Activated CD4-positive, CD25-positive, alpha-beta regulatory T cell treated with anti-CD3 and anti-CD28 coated beads, Interleukin-2, amount 50 U/mL, for 72 hours (primary cell): ENCODE measurements at places on chromosomes 2 and 18.

DNA sequence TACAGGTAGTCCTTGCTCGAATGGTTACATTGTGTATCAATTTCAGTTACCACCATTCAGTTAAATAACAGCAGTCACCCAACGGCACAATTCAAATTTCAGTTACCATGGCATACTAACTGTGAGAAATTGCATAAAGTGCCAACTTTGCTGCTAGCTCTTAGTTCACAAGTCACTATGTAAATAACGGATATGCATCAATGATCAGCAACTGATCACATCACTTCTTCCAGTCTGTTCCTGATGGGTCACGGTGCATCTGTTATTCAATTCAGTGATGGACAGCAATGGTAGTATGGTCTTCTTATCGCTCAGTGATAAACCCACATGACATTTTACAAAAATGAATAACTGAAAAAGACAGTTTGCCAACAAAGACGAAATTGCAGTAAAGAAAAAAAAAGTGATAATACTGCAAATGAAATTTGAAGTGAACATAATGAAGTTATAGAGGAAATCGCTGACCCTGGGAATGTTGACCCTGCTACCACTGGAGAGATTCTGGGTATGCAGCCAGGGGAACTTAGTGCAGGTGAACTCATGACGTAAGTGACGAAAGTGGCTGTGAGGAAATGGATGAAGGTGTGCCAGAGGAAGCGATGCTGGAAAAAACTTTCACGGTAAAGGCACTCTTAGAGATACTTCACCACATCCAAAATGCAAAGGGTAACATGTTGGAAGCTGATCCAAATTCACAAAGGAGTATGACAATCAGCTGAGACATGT, 25.9 kb upstream of the RAPGEF4 start:
- no peak for DNase-seq

GRCh38 chr2:460861-461260, 173.0 kb upstream of the ALKAL2 start:
- DNase-seq: no peak

DNA sequence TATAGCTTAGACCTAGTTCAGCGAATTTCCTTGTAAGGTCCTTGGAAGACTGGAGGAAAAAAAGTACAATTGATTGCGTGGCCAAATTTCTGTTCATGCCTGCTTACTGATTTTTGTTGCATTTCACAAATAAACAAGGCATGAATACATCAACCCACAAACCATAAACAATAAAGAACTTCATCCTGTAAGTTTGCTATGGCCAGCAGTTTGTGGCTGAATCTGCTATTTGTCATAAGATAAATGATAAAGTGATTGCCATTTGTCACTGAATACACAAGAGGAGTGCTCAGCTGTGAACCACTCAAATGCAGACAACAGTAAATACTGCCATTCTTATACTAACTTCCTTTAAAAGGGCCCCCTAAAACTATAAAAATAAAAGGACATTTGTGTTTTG, 259.5 kb downstream of the CCDC178 start:
- DNase-seq: no peak

DNA sequence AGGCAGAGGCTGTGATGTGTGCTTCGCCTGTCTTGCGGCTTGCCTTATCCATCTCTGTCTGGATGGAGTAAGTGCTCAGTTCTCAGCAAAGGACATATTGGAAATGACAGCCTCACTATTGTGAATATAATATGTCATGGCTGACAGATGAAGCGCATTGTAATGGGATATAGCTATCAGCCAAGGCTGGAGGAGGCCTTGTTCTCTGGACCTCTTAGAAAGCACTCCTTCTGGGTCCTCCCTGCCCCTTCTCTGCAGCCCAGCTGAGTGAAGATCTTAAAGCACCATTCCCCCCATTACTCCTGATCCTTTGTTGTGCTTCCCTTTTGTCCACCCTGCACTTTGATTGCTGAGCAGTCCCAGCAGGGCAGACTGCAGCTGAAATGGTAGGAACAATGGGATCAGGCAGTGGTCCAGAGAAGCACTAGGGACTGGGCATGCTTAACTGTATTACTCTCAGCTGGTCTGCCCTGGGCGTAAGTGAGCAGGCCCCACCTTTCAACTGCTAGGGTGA, 265.3 kb downstream of the SETBP1 start:
- no peak for DNase-seq

DNA sequence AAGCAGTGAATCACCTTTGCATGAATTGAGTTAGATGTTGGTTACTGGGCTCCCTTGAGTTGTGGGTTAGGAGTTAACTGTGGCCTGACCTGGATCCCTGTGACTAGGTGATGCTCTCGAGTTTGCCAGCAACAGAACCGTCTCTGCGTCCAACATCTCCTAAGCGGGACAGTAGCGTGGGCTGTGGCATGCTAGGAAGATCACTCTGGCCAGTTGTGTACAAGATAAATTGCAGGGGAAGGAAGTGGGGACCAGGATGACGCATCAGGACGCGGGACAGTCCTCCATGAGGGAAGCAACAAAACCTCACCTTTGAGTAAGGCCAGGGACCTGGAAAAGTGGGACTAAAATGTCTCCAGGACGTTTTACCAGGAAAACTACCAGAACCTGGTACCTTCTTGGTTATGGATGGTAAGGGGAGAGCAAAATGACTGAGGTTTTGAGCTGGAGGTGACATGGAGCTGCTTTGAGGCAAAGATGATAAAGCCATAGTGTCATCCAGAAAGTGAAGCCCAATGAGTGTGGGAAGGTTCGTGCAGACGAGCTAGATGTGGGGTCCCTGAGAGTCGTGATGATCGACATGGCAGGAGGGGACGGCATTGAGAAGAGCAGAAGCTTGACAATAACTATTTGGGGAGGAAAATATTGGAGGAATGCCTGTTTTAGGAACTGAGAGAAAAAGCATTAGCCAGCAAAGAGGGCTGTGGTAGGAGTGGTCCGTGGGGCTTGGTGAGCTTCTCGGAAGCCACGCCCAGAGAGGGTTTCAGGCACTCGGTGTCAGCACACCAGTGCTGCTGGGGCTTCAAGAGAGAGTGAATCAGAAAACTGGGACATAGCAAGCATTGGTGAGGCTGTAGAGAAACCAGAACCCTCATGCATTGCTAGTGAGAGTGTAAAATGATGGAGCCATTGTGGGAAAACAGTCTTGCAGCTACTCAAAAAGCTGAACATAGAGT, 95.1 kb downstream of the SMAD7 start:
- no peak for DNase-seq

- no peak for DNase-seq
These were observed 21.9 kb downstream of the HJURP start for GRCh38 chr2:233832414-233832813.

DNA sequence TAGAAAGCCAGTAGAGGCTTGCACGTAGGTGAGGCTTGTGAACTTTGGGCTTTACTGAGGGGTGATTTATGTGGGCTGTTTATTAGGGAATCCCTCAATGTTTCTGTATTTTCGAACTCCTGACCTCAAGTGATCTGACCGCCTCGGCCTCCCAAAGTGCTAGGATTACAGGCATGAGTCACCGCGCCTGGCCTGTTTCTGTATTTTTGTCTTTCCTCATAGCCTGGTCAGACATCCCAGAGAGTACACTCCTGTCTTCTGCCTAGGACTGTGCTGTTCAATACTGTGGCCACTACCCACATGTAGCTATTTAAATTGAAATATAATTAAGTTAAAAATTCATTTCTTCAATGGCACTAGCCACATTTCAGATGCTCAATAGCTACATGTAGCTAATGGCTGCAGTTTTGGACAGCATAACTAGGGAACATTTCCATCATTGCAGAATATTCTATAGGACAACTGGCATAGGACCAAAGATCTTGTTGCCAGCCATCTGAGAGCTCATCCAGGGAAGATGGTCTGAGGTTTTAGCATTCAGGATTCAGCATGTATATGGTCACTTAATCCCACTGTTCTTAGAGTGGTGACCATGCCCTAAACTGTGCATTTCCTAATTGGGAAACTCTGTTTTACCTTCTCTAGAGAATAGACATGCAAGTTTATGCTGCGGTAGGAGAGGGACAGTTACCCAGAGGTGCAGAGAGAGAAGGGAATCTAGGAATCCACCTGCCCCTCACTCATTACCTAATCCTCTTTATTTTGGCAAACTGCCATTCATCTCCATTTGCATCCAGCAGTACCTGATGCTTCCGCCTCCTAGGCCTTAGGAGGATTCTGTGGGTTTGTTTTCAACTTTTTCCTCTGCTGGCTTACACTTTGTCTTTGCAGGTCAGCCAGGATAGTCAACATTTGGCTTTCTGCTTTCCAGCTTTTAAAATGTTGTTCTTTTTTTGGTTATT, 64.4 kb downstream of the LCLAT1 start:
- no peak for DNase-seq

DNA sequence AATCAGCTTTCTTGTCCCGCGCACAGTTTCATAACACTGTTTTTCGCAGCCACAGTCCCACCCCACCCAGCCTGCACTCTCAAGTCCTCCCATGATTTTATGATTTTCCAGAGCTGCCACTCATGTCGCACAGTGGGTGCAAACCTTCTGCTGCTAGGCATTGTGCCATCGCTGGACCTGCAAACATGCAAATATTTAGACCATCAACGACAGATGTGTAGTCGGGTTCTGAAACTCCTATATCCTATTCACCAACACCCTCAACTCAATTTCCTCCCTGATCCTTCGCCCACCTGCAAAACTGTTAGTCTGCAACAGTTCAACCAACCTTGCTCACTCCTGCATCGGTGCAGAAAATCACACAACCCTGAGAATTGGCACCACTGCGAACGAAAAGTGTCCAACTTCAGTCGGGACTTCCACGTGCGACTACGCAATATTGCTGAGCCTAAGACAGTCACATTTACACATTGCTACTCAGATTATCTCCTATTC, 871 bp upstream of the ALS2 start:
- peak; percentile 30 for DNase-seq

GRCh38 chr18:12309683-12310198, 1.7 kb downstream of the TUBB6 start:
- DNase-seq: no peak

- DNase-seq: no peak
These were observed 149.6 kb downstream of the DOCK10 start for GRCh38 chr2:224892574-224893204.

GRCh38 chr18:27871726-27872125, 305.2 kb downstream of the CDH2 start:
- DNase-seq: no peak

GRCh38 chr2:18856765-18857164, 267.4 kb upstream of the NT5C1B start:
- no peak for DNase-seq

DNA sequence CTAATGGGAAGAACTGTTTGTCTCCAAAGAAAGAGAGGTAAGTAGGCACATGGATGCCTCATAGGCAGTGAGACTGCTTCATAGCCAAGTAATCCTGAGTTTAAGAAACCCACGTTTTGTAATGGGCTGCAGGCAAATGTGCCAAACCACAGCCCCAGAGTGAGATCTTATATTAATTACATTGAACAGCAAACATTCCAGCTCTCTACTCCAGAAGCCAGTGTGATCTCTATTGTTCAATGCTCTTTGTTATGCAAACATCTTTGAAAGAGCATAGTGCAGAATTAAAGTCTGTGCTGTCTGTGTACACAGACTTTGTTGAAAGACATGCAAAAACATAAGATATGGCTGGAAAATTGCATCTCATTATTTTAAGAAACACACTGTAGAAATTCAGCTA, 720.8 kb upstream of the REG3G start:
- no peak for DNase-seq

GRCh38 chr2:102749938-102750337, 11.9 kb upstream of the TMEM182 start:
- no peak for DNase-seq

DNA sequence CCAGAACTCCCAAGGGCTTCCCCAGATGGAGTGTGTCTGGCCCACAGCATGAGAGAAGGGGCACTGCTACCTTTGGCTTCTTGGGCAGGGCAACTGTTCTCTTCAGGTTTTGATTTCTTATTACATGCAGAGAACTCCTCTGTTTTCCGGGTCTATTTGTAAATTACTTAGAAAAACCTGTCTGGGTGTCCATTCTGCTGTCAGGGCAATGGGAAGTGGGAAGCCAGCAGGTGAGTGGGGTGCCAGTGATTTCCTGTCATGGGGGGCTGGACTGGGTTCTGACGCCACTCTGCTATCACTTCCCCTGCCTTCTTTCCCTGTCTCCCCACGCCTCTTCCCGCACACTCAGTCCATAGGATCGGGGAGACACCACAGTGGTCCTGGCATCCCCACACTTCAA, 58.0 kb upstream of the LGALSL start:
- no peak for DNase-seq

GRCh38 chr2:71473346-71474031, 20.1 kb downstream of the DYSF start:
- DNase-seq: no peak

GRCh38 chr2:128756365-128756717, 437.7 kb upstream of the HS6ST1 start:
- DNase-seq: no peak

GRCh38 chr2:215830304-215830703, 183.0 kb downstream of the MREG start:
- no peak for DNase-seq

GRCh38 chr2:46545015-46545839, 65.9 kb downstream of the TMEM247 start:
- no peak for DNase-seq

DNA sequence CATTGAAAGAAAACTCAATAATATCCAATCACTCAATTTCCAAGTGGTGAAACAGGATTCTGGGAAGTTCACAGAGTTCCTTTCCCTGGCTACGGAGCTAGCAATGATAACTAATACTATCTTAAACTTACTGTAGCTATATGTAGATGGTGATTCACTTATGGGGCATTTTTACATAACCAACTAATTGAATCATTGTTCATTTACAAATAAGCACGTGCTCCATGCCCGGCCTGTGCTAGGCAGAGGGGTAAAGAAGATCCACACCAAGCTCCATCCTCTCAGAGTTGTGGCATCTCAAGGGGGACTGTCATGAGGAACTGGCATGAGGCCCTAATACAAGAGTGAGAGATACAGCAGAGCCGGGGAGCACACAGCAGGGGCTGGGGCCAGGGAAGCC, 176.3 kb downstream of the ANKRD30B start:
- no peak for DNase-seq

- no peak for DNase-seq
These were observed 797.7 kb downstream of the MBD2 start for GRCh38 chr18:53426666-53427184.

DNA sequence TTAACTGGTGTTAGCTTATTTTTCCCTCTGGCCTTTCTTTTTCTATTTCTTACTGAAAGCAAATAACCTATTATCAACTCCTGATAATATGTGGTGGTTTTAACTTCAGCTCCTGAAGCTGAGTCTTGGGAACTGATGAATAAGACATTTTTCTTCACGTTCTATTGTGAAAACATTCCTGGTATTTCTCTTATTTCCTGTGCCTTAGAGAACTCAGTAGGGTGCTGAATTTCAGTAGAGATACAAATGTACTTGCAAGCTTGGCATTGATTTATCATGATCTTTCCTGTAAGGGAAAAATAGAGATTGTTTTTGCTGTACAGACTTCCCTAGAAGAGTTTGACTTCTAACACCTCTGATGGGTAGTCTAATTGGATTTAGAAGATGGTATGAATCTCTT, 52.8 kb upstream of the DCC start:
- no peak for DNase-seq

- no peak for DNase-seq
These were observed 53.6 kb upstream of the SLC14A1 start for GRCh38 chr18:45670281-45670962.

- DNase-seq: no peak
These were observed 67.4 kb upstream of the BCL2L11 start for GRCh38 chr2:111053266-111053665.

- DNase-seq: no peak
These were observed 113.1 kb upstream of the WDR75 start for GRCh38 chr2:189327879-189328847.

GRCh38 chr2:66915237-66915636, 480.3 kb downstream of the MEIS1 start:
- DNase-seq: no peak

- no peak for DNase-seq
These were observed 16.6 kb downstream of the THUMPD2 start for GRCh38 chr2:39762448-39762847.
